Activated CD4-positive, alpha-beta T cell treated with anti-CD3 and anti-CD28 coated beads, Interleukin-2, amount 50 U/mL, for 24 hours (primary cell): ENCODE measurements at places on chromosomes 3 and 15.

DNA sequence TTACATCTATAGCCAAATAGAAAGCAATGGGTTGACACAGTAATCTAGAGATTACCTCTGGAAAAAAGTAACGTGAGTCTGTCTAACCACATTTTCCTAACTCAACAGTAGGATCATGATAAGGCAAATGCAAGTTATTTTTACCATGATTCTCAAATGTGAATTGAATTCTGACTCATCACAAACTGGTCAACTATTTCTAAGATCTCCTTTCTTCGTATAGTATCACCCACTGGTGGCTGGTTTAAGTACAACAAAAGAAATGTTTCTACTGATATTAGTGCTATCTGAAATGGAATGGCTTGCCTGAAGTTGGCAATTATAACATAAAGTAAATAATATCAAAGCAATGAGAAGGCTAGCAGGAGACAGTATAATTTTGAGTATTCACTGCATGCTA lies 102.2 kb downstream of the ABI3BP start:
- no peak for DNase-seq

DNA sequence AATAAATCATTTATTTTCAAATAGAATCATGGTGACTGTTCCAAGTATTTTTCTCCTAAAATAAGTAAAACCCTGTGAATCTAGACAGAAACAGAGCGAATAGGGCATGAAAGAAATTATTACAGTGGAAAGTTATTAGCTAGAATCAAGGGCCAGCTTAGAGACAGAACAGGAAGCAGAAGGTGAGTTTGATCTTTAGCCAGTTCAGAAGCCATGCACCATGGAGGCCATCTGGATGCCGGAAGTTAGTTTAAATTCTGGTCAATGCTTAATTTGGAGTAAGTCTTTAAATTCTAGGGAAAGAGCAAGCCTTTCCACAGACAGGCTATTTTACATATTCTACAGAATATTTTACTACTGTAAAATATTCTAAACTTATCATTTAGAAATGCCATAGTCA lies 574.8 kb downstream of the CADM2 start:
- no peak for DNase-seq

DNA sequence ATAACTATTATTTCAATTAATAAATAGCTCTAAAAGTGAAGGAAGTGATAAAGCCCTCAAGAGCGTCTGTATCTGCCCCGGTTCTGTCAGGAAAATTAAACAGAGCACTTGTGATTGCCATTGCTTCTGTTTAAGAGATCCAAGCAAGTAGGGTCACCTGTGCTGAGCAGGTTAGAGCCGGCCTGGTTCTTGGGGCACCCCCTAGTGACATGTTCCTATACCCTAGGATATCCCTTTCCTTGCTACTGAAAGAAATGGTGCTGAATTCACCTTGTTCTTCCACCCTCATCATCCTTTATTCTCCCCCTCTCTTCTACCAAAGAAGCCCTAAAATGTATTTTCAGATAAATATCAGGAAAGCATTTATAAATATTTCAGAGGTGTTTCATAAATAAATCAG lies 323.5 kb downstream of the RORA start:
- DNase-seq: no peak

GRCh38 chr3:108293858-108294257 lies 2.5 kb upstream of the HHLA2 start:
- no peak for DNase-seq

DNA sequence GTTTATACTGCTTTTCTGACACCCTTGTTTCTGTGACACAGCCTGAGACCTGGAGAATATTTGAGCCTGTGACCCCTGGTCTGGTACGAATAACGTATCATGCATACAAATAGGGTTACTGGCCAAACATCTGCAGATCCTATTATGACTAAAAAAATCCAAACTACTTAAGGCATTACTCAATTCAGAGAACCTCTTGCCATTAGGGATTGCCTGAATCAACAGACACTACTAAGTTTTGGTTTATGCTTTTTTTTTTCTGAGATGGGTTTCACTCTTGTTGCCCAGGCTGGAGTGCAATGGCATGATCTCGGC lies 35.4 kb downstream of the OSBPL10 start:
- DNase-seq: no peak

GRCh38 chr15:57215326-57215725 lies 161.0 kb upstream of the CGNL1 start:
- DNase-seq: no peak

- DNase-seq: no peak
Measured at GRCh38 chr15:70752193-70752635, 11.1 kb downstream of the UACA start.

GRCh38 chr15:66078196-66078928 lies 175.2 kb downstream of the MEGF11 start:
- no peak for DNase-seq

DNA sequence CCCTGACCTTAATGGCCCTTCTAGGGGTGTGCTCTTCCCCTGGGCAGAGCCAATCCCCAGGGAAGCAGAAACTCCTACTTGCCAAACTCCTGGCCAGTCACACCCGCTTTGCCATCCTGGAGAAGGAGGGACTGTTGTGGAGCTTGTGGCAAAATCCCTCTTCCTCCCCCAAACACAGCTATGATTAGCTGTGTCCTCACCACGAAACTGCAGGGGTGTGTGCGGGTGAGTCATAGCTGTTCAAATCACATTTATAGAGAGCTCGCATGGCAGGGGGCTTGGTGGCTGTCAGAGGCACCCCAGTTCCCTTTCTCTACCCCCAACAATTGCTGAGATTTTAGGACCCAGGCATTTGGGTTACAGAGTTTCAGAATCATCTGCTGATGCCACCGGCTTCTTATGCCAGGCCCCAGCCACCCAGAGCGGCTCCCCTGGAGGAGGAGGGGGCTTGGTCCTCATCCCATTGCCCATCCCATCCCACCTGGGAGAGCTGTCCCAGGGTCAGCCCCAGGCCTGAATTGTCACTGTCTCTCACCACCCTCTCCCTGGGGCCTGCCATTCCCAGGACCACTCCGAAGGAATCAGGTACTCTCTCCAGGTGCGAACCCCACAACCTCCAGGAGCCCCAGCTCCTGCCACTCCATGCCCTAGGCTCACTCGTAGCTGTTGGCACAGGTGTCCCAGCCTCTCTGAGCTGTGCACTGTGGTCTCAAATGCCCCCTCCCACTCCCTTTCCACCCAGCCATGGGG lies 28.8 kb upstream of the MAGEF1 start:
- DNase-seq: no peak

GRCh38 chr3:168624892-168625448 lies 529.2 kb upstream of the GOLIM4 start:
- DNase-seq: no peak

- DNase-seq: no peak
Measured at GRCh38 chr3:152720951-152721718, 113.8 kb upstream of the P2RY1 start.

- no peak for DNase-seq
Measured at GRCh38 chr3:154851644-154852043, 228.5 kb upstream of the MME start.

GRCh38 chr3:152728231-152728980 lies 106.5 kb upstream of the P2RY1 start:
- DNase-seq: no peak

DNA sequence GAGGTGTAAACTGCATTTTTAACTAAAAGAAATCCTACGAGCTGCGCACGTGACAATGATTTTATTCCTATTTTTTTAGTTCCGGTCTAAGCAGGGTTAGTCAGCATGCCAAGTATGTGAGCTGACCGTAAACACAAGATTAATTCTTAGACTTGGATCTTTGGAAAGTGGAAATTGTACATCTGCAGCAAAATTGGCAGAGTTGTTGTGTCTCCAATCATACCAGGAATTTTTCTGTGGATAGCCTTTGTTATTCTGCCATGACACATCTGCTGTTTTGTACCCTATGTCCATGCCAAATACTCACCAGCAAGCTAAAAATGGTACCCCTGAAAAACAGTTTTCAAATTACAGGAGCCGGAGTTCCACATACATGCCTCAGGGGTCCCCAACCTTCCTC lies 562.5 kb downstream of the UNC13C start:
- no peak for DNase-seq

GRCh38 chr3:150146991-150147761 lies 176.5 kb upstream of the PFN2 start:
- DNase-seq: no peak
